ENCODE measurements at places on chromosomes 4 and X. TPM values are rescaled to one million over a fixed set of nuclear protein-coding genes. Genes with fewer than 3 reads are reported as not detected.
A peak's percentile ranks its signal among the peaks of the same experiment; 100 is the strongest.

DNA sequence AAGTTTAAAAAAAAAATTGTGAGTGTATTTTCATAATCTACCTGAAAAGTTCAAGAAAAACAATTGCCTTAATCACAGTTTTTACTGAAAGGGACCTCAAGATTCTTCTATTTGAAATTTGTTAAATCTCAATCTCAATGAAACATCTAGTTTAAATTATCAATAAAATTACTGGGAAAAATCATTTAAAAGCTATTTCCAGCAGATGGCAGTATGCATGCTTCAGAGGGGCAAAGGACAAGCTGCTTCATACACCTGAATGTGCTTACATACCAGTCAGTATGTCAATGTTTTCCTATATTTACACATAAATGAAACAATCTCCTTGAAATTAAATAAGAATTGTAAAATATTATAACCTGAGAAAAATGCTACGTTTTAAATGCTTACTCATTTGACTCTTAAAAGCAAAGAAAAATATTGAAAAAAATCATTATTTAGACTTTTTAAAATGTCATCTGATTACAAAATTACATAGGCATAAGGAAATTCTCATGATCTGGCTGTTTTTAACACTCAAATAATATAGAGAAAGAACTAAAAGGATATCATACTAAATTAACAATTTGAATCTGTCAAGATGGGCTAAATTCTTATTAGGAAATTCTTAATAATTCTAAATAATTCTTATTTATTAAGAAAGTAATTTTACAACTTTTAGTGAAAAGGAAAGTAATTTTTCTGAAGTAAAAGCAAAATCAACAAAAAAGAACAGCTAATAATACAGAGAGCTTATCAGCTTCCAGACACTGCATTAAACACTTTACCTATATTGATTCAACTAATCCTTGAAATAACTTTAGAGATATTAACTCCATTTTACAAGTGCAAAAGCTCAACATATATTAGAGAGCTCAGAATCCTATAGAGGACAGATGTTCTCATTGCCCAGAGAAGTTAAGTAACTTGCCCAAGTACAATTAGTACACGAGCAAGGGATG is 242.1 kb downstream of the ADAMTS3 start:
- H3K4me3 ChIP-seq = no peak overlapping the region
- H3K36me3 ChIP-seq = no peaks in the 10 kb centered on the region
- DNase-seq = no peak
- H3K27me3 ChIP-seq = no peaks in the 10 kb centered on the region
- no peak overlapping the region for H3K27ac ChIP-seq
- no peaks in the 10 kb centered on the region for H3K4me1 ChIP-seq

- peak; percentile 26 for DNase-seq
- H3K4me3 ChIP-seq = no peak overlapping the region
- no peaks in the 10 kb centered on the region for H3K4me1 ChIP-seq
- H3K36me3 ChIP-seq = no peaks in the 10 kb centered on the region
These were observed 661.6 kb downstream of the RAPGEF2 start for GRCh38 chr4:159764343-159764952.

GRCh38 chr4:128285085-128285997 is 2.3 kb downstream of the PGRMC2 start:
- peaks cover 31% of the 10 kb centered on the region for H3K4me1 ChIP-seq
- peak overlapping the region; percentile 96 for H3K4me3 ChIP-seq
- DNase-seq = no peak
- H3K27me3 ChIP-seq = no peaks in the 10 kb centered on the region
- H3K36me3 ChIP-seq = peaks cover 5% of the 10 kb centered on the region
- H3K27ac ChIP-seq = peak overlapping the region; percentile 98

- H3K36me3 ChIP-seq = no peaks in the 10 kb centered on the region
- no peaks in the 10 kb centered on the region for H3K27me3 ChIP-seq
- no peak for DNase-seq
These were observed 94.9 kb upstream of the WDR17 start for GRCh38 chr4:175970724-175971123.

DNA sequence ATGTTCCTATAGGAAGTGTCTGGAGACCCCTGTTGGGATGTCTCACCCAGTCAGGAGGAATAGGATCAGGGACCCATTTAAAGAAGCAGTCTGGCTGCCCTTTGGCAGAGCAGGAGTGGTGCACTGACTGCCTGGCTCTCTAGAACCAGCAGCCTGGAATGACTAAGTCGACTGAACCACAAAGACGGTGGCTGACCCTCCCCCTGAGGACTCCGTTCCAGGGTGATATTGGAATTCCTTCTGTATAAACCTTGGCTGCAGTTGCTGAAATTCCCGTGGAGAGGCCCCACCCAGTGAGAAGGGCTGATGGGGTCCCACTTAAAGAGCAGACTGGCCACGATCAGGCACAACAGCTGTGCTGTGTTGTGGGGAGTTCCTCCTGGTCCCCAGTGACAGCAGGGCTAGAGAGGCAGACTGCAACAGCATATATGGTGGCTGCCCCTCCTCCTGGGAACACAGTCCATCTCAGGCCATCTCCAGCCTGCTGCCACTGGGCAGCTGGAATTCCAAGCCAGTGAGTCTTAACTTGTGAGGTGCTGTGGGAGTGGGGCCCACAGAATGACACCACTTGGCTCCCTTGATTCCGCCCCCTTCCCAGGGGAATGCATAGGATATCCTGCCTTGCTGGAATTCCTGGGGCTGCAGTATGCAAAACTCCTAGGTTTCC is 41.8 kb upstream of the RLIM start:
- no peaks in the 10 kb centered on the region for H3K4me1 ChIP-seq
- no peak overlapping the region for H3K4me3 ChIP-seq
- no peaks in the 10 kb centered on the region for H3K27me3 ChIP-seq
- no peak for DNase-seq
- H3K36me3 ChIP-seq = no peaks in the 10 kb centered on the region

DNA sequence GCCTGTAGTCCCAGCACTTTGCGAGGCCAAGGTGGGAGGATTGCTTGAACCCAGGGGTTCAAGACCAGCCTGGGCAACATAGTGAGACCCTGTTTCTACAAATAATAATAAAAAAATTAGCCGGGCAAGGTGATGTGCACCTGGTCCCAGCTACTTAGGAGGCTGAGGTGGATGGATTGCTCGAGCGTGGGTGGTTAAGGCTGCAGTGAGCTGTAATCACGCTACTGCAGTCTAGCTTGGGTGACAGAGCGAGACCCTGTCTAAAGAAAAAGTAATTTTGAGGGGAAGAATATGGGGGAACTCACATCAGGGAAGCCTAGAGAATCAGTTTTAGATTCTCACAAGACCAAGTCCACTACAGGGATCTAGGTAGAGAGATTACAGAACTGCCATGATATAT is 28.9 kb upstream of the LCORL start:
- H3K36me3 ChIP-seq = no peaks in the 10 kb centered on the region
- no peak overlapping the region for H3K4me3 ChIP-seq
- H3K27me3 ChIP-seq = peaks cover 8% of the 10 kb centered on the region
- no peak overlapping the region for H3K27ac ChIP-seq
- no peak for DNase-seq

DNA sequence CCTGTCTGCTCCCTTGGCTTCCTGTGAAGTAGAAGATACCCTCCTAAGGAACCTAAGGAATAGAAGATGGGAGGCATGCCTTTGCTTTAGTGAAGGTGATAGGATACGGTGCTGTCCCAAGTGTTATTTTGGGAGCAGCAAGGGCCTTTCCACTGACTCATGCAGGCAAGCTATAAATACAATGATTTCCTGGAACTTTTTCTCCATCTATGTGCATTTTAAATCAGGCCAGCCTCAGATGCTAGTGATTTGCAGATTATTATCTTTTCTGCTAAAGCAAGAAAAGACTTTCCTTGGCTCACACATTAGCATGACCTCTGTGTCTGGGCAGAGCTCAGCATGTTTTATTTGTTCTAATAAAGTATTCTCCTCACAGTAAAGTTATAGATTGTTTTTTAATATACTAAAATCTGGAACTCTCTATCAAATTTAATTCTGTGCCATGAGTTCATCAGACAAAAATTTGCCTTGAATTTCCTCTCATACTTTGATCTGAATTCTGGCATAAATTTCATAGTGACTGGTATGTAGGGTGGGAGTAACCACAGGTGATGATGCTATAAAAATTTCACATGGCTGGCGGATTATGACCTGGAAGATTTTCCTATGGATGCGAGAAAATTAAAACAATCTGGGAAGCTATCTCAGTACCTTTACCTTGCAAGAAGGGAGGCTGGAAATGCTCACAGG is 131.7 kb downstream of the REPS2 start:
- H3K27me3 ChIP-seq = peaks cover 12% of the 10 kb centered on the region
- DNase-seq = no peak
- no peaks in the 10 kb centered on the region for H3K36me3 ChIP-seq
- peaks cover 1% of the 10 kb centered on the region for H3K4me1 ChIP-seq

DNA sequence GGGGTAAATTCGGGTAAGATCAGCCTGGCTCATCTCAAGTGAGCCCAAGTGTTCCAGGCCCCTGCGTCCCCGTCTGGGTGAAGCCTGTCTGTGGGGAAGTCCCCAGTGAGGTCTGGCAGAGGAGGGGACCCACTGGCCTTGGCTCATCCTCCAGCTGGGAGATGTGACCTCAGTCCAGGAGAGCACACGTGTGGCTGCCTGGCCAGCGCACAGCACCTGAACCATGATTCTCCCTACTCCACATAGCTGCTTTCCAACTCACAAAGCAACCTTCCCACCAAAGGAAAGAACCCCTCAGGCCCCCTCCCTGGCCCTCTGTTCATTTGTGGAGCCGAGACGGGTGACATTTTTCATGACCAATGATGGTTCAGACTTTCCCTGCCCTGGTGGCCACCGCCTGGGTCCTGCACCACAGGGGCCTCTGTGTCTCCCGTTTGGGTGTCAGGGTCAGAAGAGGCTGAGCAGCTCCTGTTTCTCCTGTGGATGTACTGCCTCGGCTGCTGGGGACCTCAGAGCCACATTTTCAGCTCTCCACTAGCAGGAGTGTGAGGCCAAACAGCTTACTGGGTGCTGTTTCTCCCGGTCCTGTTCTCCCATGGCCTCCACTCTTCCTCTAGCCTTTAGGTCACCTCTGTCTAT is 111.4 kb downstream of the CPZ start:
- DNase-seq = no peak
- no peak overlapping the region for H3K27ac ChIP-seq
- no peaks in the 10 kb centered on the region for H3K36me3 ChIP-seq
- H3K27me3 ChIP-seq = peaks cover 31% of the 10 kb centered on the region

DNA sequence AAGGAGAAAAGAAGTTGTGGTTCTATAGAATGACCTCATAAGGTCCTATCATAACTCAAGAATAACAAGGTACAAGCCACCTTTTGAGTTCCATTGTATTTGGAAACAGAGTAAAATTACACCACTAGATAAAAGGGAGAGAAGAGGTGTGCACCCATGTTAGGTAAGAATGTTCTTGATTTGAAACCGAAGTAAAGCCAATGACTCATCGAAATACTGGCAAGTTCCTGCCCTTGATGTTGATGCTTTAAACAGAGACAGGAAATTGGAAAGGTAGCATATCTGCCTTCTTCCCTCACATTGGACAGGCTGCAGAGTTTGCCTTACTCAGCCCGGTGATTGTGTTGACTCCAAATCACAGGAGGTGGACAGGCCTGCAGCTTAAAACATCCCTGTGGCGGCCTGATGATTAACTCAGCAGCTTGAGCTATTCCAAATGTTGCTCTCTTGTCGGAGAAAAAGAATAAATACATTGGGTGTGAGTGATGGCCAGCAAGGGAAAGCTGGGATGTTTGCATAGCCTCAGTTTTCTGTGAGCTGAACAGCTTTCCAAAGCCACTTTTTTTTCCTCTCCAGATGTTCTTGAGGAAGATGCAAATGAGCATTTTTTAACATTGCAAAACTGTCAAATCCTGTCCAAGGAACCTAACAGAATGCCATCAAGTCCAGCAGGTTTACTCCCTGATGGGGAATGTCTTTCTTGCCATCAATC is 321.1 kb downstream of the NKX6-1 start:
- peaks cover 10% of the 10 kb centered on the region for H3K4me1 ChIP-seq
- no peak overlapping the region for H3K4me3 ChIP-seq
- no peak overlapping the region for H3K27ac ChIP-seq
- no peaks in the 10 kb centered on the region for H3K27me3 ChIP-seq
- no peaks in the 10 kb centered on the region for H3K36me3 ChIP-seq

DNA sequence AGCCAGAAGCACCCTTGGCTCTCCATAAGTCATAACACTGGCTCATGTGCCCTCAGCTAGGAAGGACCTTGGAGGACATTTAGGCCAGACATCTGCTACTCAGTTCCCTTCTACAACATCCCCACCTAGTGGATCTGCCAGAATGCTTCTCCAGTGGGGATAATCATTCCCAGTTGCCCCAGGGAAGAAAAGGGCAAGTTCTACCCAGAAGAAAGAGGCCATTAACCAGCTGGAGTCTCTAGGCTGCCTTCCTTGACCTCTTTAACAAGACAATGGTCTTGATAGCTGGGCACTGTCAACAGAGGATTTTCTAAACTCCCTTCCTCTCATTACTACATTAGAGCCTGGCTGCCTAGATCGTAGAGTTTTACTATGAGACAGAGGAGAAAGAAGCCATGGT is 42.0 kb downstream of the LGI2 start:
- no peak overlapping the region for H3K4me3 ChIP-seq
- no peaks in the 10 kb centered on the region for H3K27me3 ChIP-seq
- no peak overlapping the region for H3K27ac ChIP-seq

- H3K36me3 ChIP-seq = no peaks in the 10 kb centered on the region
- no peak overlapping the region for H3K4me3 ChIP-seq
- H3K27ac ChIP-seq = no peak overlapping the region
- peaks cover 4% of the 10 kb centered on the region for H3K4me1 ChIP-seq
These were observed 23.5 kb upstream of the IL2 start for GRCh38 chr4:122479935-122480416.

- no peak overlapping the region for H3K27ac ChIP-seq
- H3K27me3 ChIP-seq = no peaks in the 10 kb centered on the region
These were observed 102.5 kb downstream of the TSPAN5 start for GRCh38 chr4:98555798-98556445.

SLC10A7 gene
- 14.1 TPM for total RNA-seq

ERCC6L gene
- 4.8 TPM for total RNA-seq

CCNG2 gene
- total RNA-seq = 84.0 TPM

CFAP99 gene
- total RNA-seq = not detected

GYG2 gene
- total RNA-seq = 107 TPM

AFP gene
- 166 TPM for total RNA-seq

TRIM75 gene
- not detected for total RNA-seq

All from progenitor cell of endocrine pancreas (in vitro differentiated cells).